ENCODE measurements at places on chromosomes 4 and X.

- no peak for DNase-seq
These were observed 25.6 kb upstream of the PLS3 start for GRCh38 chrX:115535421-115535820.

- no peak for DNase-seq
These were observed 56.2 kb downstream of the TRIML1 start for GRCh38 chr4:188195389-188195985.

DNA sequence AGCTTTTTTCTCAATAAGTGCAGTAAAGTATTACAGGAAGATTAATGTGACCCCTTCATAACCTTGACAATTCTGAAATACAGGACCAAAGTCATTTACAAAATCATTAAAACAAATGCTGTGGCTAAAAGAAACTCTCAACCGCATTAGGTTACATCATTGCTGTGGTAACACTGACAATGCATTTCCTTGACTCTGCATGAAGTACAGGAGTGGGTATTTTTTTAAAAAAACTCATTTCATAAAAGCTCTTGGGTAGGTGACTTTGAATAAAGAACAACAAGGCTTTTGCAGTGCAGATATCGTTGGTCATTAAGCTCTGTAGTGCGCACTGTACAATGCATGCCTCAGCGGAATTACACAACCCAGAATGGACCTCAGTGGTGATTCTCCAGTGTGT is 23.4 kb upstream of the XK start:
- no peak for DNase-seq

DNA sequence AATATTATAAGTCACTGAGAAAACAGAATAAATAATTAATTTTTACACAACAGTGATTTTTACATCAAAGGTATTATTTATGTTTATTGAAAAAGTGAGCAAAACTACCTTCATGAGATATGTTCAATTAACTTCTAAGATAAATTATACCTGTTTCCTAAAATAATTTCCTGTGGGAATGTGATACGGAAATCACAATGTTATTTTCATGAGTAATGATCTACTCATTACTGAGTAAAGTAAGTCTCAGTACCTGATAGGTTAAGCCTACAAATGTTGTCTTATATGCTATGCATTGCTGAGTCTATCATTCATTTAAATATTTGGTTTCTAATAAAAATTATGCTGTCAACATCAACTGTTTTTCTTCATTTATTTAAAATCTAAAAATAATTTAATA is 324.0 kb downstream of the STPG2 start:
- DNase-seq = no peak

- DNase-seq = no peak
These were observed 17.1 kb upstream of the TLR1 start for GRCh38 chr4:38821739-38822138.

GRCh38 chr4:57109411-57109846 is 756 bp downstream of the IGFBP7 start:
- no peak for DNase-seq

DNA sequence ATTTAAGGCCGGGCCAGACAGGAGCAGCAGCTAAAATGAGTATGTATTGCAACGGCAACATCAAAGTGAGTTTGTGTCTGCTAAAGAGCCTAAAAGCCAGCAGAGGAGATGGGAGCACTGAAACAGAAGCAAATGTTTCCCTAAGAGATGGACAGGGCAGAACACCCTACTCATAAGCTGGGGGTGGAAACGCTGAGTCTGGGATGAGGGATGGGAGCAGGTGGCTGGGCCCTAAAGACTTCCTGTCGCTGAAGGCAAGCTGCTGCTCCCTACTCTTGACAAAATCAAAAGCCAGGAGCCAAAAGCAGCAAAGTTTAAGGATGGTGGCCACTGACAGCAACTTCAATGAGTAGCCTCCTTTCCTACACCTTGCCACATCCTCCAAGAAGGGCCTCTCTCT is 40.6 kb upstream of the NAP1L5 start:
- DNase-seq = no peak

All from stimulated activated CD4-positive, alpha-beta T cell treated with anti-CD3 and anti-CD28 coated beads, Interleukin-1b, Interleukin-23, amount 100 ng/mL, for 24 hours (primary cell).